Fibroblast of mammary gland (primary cell): ENCODE measurements at places on chromosomes 12 and 14.

DNA sequence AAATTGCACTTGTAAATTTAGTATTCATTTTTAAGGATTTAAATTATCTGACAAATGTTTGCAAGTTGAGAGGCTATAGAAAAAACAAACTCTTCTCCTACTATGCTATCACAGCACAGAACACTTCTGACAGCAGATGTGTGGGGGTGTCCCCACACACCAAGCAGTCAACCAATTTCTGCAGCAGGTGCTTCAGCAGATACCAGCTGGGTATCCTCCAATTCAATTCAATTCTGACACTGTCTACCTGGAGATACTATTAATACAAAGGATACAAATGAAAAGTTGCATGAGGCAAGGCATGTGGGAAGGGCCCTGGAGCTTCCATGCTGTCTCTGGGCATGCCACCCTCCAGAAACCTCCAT lies 35.1 kb downstream of the PCNX1 start:
- DNase-seq = no peak

- no peak for DNase-seq
These were observed 80.7 kb downstream of the FOXN3 start for GRCh38 chr14:89336338-89336737.

- DNase-seq = no peak
These were observed 2.4 kb upstream of the TUBA1B start for GRCh38 chr12:49133590-49133989.

GRCh38 chr12:122851820-122852219 lies 16.6 kb downstream of the HIP1R start:
- DNase-seq = peak; percentile 93

- DNase-seq = no peak
These were observed 28.6 kb upstream of the NR1H4 start for GRCh38 chr12:100445081-100445481.

GRCh38 chr12:47394070-47394469 lies 311.8 kb downstream of the RPAP3 start:
- DNase-seq = no peak

DNA sequence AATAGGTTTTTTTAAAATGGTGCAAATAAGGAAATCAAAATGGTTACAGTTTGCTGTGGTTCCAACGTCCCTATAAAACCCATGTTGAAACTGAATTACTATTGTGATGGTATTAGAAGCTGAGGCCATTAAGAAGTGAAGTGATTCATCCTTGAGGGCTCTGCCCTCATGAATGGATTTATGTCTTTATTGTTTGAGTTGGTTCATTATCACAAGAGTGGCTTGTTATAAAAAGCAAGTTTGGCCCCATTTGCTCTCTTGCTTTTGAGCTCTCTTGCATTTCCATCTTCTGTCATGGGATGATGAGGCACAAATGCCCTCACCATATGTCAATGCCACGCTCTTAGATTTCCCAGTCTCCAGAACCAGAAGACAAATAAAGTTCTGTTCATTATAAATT lies 62.3 kb downstream of the PRKD1 start:
- DNase-seq = no peak

- DNase-seq = peak; percentile 62
These were observed 525.2 kb upstream of the CCDC196 start for GRCh38 chr14:65961004-65961403.

GRCh38 chr14:74464785-74465184 lies 28.3 kb downstream of the NPC2 start:
- DNase-seq = no peak
